Umbilical cord (tissue), 2 donors: ENCODE measurements at places on chromosomes 4 and X. TPM values are rescaled to one million over a fixed set of nuclear protein-coding genes. Genes with fewer than 3 reads are reported as not detected.

DNA sequence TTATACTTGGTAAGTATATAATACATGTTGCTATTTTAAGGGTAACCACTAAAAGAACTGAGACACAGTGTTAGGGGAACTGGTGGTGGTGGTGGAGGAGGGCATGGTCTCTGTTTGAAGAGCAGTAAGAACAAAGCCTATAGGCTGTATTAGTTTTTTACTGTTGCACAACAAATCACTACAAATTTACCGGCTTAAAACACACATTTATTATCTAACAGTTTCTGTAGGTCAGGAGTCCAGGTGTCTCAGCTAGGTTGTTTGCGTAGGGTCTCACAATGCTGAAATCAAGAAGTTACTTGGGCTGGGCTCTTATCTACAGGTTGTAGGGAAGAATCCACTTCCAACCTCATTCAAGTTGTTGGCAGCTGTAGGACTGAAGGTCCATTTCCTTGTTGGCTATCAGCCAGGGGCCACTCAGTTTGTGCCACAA is 52.6 kb downstream of the CASK start:
- no peak for DNase-seq

SHROOM2 gene
- total RNA-seq: 9.4 TPM

COL4A6 gene
- total RNA-seq: 29.1 TPM

- no peak for DNase-seq
Observed at GRCh38 chr4:52843351-52843750, 18.8 kb upstream of the RASL11B start.

- no peak for DNase-seq
Observed at GRCh38 chr4:184238072-184238745, 20.5 kb upstream of the ENPP6 start.

BEX4 gene
- 24.6 TPM for total RNA-seq

PAGE1 gene
- total RNA-seq: not detected

- DNase-seq: no peak
Observed at GRCh38 chrX:136200466-136200865, 50.7 kb downstream of the MAP7D3 start.

DNA sequence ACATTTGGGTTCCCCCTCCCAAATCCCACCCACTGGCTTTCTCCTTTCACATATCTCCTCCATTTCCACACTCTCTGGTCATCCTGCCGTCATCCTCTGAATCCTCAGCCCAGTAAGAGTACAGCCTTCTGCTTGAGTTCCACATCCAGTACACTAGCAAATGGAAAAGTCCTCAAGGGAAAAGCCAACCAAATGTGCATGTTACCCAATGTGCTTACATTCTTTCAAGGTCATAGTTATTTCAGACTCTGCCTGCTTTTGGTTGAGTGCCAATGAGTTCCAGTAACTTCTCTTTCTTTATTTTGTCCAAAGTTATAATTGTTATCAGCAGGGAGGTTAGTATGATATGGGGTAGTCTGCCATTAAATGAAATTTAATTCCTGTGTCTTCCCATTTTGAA is 78.1 kb downstream of the SRPX start:
- peak; percentile 76 for DNase-seq

DNA sequence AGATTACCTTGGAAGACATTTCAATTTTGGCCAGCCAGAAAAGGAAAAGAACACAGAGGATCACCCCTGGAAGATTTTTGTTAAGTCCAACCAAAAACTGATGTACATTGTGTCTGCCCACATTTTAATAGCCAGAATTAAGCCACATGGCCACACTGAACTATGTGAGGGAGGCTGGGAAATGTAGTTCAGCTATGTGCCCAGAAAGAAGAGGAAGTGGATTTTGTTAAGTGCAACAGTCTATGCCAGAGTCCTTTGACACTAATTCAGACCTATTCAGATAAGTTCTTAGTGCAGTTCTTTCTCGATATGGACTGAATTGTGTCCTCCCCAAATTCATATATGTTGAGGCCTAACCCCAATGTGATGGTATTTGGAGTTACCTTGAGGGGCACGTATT is 18.4 kb downstream of the PRPS1 start:
- no peak for DNase-seq

TKTL1 gene
- total RNA-seq: 22.4 TPM

ITGB1BP2 gene
- 33.2 TPM for total RNA-seq

- no peak for DNase-seq
Observed at GRCh38 chr4:25703731-25704388, 48.2 kb downstream of the SLC34A2 start.

DNA sequence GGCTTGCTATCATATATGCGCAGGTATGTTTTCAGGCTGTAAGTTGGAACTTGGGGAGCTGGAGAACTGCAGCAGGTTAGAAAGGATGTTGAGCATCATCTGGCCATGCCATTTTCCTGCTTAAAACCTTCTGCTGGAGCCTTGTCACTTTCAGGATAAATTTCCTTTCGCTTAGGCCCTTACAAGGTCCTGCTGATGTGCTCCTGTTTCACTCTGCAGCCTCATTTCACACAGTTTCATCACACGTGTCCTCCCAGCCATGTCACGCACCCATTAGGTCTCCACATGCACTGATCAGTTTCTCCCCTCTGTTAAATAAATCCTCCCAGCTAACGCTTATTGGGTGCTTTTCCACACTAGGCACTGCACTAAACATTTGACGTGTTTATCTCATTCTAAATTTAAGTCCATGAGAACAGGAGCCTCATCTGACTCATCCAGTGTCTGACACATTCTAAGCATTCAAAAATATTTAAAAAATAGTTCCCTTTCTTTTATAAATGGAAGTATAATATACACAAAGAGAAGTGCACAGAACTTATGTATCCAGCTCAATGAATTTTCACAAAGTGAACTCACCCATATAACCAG is 14.5 kb downstream of the SOD3 start:
- no peak for DNase-seq

DNA sequence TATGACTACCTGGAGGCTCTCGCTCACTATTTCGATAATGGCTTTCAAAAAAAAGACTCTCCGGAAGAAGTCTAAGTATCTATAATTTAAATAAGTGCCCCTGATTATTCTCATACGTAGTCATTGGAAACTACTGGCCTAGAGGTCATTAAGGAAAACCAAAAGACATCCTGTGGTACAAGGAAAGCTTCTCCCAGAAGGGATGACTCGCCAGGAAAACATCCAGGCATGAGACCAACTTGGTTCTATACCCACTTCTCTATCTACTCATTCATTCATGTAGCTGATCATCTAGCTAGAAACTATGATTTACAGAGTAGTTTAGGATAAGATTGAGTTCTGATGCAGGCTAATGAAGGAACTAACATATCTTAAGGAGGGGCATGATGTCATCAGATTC is 37.7 kb downstream of the SOX3 start:
- DNase-seq: no peak

GRCh38 chr4:153151535-153152455 is 52.4 kb upstream of the TRIM2 start:
- DNase-seq: peak; percentile 85

- no peak for DNase-seq
Observed at GRCh38 chr4:182090186-182090585, 153.0 kb upstream of the TENM3 start.

- DNase-seq: no peak
Observed at GRCh38 chr4:44425614-44426208, 22.9 kb downstream of the KCTD8 start.

RADX gene
- 6.7 TPM for total RNA-seq

NPFFR2 gene
- 14.7 TPM for total RNA-seq

BGN gene
- total RNA-seq: 90.8 TPM

FGF5 gene
- 1.9 TPM for total RNA-seq

DNA sequence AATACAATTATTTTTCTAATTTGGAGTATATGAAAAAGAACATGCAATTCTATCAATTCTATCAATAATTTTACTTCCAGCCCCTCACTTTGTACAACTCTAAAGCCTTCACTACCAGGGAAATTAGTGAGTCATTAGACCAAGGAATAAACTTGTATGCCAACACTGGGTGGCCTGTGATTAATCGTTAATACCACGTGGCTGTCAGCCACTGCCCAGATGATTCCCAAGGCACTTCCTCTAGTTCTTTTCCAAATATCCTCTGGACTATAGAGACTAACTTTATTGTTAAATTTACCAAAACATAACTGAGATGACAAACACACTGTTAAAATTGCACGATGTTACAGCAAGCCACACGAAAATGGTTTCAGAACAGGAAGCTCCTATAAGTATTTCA is 45.7 kb downstream of the MID1 start:
- DNase-seq: no peak

GRCh38 chrX:135476378-135476777 is 44.1 kb upstream of the INTS6L start:
- DNase-seq: no peak

DNA sequence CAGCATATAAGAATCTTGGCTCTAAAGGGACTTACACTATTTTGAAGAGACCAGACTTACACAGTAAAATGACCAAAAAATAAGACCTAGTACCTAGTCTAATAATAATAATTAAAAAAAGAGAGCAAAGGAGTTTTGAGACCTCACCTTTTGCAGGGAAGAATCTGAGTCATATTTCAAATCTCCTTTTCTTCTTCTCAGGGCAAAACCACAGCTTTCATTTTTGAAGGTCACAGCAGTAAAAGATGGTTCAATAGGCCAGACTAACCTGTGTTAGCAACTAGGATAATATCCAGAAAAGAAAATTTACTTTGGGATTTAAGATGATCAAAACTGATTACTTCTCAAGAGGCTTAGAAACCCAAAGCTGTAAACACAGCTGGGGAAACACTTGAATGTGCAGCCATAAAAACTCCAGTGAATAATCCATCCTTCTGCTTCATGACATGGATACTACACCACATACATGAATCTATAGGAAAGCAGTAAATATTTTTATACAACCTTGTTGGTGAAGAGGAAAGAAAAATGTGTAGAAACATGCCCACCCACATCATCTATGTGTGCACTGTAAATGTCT is 25.9 kb upstream of the LNX1 start:
- no peak for DNase-seq
